Stimulated activated naive CD8-positive, alpha-beta T cell treated with anti-CD3 and anti-CD28 coated beads, Interleukin-15, amount 100 ng/mL, for 72 hours (primary cell): ENCODE measurements at places on chromosomes 5 and 9.

GRCh38 chr9:20980832-20981455 is 50.5 kb downstream of the HACD4 start:
- DNase-seq = no peak

- no peak for DNase-seq
These were observed 69.4 kb upstream of the PSD2 start for GRCh38 chr5:139726248-139726647.

DNA sequence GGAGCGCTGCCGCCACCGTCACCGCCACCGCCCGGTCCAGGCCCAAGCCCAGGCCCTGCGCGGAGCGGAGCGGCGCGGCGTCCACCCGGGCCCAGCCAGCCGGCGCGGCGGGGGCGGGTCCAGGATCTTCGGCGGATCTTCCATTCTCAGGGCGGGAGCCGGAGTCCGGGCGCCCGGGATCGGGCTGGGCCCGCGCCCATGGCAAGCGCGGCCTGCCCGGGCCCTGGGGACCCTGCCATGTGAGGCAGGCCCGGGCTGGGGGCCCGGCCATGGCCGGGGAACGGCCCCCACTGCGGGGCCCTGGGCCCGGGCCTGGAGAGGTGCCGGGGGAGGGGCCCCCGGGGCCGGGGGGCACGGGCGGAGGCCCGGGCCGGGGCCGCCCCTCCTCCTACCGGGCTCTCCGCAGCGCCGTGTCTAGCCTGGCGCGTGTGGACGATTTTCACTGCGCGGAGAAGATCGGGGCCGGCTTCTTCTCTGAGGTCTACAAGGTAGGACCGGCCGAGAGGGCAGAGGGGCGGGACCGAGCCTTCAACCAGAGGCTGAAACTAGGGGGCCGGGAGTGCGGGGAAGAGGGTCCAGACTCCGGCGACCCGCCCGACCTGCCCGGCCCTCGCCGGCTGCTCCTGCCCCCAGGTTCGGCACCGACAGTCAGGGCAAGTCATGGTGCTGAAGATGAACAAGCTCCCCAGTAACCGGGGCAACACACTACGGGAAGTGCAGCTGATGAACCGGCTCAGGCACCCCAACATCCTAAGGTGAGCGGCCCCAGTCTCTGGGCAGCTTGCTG is 482 bp downstream of the TESK1 start:
- peak; percentile 29 for DNase-seq

GRCh38 chr5:51652980-51653379 is 269.7 kb downstream of the ISL1 start:
- DNase-seq = no peak

DNA sequence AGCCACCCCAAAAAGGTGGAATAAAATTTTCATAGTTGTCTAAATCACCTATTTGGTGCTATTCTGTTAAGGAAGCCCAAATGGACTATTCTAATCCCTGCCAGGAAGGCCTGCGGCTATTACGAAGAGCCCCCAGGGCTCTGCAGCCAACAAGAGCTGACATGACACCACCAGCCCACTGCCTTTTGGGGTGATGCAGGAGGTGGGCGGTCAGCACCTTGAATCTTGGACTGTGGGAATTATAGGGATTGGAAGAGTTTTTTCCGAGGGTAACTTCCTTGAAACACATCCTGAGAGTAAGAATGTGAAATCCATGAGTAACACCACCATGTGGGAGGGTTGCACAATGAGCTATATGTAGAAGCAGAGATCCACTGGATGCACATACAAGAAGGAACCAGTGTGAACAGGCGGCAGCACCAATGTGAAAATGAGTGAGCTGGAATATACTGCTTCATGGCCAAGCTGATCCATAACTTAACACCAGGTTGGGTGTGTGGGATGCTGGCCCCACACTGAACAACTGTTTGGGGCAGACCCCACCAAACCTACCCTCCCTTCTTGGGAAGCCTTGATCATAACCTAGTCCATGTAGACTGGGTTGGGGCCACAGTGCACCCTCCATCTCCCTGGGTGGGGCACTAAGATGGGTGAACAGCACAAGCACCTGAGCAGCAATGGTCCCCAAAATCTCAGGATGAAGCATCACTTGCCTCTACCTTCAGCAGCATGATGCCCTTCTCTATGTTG is 239.0 kb downstream of the FSTL4 start:
- no peak for DNase-seq

DNA sequence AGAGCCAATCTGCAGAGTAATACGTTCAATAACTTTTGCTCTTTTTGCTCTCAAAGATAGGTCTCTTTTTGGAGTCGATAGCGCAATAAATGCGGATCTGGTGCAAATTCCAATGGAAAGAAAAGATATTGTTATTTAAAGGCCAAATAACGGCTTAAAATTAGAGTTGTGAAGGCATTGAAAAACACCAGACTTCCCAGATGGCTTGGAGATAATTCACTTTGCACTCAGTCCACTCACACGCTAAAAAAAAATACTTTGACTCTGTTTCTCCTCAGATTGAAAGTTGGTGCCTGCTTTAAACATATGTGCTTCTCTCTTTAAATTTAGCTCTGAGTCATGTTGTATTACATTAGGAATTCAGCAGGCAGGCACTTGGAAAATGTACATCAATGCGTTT is 19.5 kb upstream of the MED27 start:
- DNase-seq = no peak

DNA sequence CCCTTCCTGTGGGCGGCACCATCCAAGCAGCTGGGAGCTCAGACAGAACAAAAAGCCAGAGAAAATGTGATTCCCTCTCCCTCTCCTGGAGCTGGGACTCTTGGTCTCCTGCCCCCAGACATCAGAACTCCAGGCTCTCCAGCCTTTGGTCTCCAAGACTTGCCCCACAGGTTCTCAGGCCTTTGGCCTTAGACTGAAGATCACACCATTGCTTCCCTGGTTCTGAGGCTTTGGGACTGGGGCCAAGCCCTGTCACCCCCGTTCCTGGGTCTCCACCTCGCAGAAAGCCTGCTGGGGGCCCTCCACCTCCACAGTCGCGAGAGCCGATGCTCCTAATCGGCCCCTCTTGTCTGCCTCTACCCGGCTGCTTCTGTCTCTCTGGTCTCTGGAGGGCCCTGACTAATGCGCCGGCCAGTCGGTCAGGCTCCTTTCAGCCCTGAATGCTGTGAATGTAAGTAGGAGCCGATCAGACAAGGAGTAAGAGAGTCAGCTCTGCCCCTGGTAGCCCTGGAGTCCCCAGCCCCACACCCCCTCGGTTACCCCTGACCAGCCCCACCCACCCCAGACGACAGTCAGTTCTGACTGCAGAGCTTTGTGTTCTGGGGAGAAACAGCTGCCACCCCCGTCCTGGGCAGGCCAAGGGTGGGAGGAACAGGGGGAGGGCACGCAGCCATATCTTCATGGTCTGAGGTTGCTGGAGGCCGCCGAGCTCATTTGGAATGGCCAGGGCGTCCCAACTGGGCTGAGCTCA is 57.5 kb downstream of the VAV2 start:
- no peak for DNase-seq

GRCh38 chr9:26768145-26768544 is 124.5 kb downstream of the CAAP1 start:
- DNase-seq = no peak

DNA sequence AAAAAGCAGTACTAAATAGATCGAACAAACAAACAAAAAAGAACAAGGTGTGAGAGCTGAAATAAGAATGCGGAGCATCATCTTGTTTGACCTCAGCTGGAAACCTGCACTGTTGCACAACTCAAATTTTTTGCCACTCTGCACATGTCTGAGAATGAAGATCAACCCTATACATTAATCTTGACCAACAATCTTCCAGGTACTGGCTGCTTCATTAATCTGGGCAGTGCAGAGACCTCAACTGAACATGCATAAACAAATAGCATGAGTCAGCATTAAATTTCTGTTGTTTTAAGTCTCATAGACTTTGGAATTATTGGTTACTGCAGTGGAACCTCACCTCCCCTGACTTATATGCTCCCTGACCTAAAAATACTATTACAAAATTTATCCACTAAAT is 114.6 kb upstream of the FTMT start:
- DNase-seq = no peak

- no peak for DNase-seq
These were observed 412.6 kb upstream of the CTNND2 start for GRCh38 chr5:12316812-12317211.

DNA sequence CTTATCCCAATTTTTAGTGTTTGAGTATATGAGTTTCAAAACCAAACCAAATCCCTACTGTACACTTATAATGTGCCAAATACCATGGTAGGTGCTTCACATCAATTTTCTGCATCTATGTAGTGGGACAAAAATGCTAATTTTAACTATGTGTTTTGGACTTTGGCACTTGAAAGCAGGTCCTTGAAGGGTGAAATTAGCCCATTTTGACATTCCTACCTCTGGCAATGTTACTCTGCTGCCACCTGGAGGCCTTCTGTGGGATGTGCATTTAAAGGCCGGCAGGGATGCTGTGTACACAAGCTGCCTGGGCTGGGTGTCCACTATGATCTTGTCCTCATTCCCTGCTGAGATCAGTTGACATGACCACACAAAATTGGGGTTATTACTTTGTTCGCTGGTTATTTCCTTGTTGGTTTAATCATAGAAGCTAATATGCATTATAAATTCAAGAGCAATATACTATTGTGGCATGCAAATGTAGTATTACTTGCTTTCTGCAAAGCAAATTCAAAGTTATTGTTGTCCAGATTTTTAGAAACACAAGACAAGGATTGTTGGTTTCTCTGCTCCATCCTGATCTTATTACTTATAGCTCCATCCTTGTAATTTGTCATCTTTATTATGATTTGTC is 166.8 kb downstream of the ARHGEF28 start:
- peak; percentile 74 for DNase-seq

- no peak for DNase-seq
These were observed 57.2 kb downstream of the WDR70 start for GRCh38 chr5:37436146-37436934.

DNA sequence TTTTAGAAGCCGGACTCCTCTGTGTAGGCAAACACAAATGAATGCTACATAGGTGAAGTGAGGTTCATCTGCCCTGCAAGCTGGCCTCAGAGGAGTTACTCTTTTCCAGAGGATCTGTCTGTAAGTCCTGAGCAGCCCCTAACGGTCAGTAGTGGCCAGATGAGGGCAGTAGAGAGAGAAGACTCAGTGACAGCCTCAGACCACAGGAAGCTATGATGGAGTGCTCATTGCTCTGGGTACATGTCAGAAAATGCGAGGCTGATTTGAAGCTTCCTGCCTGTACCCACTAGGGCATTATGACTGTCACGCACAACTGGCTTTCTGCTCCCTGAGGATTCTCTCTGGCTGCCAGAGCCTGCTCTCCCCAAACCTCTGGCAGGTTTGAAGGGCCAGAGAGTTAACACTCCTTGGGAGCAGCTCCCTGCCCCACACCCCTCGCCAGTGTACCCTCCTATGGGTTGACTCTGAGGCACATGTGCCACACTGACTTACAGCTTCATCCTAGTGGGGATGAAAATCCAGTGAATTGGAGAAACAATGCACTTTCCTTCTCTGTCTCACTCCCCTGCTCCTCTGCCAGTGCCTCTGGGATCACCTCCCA is 141.5 kb downstream of the GABRG2 start:
- DNase-seq = peak; percentile 10

DNA sequence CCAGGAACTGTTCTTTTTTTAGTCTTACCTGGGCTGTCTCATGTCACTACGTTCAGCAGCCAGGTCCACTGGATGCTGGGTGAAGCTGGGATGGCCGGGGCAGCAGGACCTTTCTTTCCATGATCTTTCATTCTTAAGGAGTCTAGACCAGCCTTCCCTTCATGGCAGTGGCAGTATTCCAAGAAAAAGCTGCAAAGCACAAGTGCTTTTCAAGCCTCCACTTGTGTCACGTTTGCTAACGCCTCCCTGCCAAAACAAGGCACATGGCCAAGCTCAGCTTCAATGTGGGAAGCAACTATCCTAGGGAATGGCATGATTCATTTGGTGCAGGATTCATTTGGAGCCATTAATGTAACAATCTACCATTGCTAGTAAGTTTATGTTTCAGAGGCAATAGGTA is 94.8 kb downstream of the RCL1 start:
- no peak for DNase-seq

GRCh38 chr9:92706218-92706940 is 36.4 kb upstream of the IPPK start:
- peak; percentile 49 for DNase-seq

DNA sequence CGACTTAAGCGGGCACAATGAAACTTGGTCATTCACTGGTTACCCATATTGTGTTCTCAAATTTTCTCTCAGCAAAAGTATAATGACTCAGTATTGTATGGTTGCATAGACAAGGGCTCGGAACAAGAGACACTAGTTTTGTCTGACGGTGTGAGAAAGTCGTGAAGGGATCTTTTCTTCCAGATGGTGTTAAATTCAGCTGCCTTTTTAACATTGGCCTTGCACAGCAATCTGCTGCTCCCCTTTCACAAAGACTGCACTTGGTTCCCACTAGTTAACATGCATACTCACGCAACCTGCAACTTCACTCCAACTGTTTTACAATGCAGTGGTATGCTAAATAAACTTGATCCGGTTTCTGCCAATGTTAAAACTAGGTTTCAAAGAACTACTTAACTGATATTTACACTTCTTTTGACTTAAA is 219.2 kb downstream of the MEF2C start:
- no peak for DNase-seq

- DNase-seq = peak; percentile 32
These were observed 473 bp downstream of the ZBTB34 start for GRCh38 chr9:126860757-126861466.

DNA sequence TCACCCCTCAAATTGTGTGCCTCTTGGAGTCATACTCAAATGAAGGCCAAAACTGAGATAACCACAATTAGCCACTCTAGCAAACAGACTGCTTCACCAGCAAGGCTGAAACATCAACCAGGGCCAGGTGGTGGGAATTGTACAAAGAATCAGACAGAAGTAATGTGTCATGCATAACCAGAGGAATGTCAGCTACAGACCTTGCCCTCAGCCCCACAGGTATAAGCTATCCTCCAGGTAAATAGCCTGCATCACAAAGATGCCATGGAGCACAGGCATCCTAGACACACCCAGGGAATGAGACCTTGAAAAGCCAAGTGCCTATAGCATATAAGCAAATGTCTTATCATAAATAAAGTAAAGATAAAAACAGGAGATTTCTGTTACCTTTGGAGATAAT is 242.7 kb downstream of the CETN3 start:
- no peak for DNase-seq

DNA sequence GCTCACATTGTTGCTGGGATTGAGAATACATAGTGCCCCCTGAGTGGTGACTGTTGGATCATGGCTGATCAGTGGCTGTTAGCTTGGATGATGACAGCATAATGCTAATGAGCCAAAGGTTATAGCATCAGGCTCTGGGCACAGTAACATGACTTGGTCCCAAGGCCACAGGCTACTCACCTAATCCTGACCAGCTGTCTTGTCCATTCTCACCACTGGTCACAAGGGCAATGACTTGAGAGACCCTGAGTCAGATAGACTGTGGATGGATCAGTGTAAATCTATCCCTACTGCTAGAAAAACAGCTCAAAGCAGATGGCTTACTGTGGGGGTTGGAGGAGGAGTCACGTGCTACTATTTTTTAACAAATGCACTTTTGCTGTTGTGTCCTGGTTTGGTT is 74.7 kb downstream of the AOPEP start:
- DNase-seq = no peak
